Right renal cortex interstitium (tissue), 3 donors: ENCODE measurements at places on chromosomes 3 and 15.

DNA sequence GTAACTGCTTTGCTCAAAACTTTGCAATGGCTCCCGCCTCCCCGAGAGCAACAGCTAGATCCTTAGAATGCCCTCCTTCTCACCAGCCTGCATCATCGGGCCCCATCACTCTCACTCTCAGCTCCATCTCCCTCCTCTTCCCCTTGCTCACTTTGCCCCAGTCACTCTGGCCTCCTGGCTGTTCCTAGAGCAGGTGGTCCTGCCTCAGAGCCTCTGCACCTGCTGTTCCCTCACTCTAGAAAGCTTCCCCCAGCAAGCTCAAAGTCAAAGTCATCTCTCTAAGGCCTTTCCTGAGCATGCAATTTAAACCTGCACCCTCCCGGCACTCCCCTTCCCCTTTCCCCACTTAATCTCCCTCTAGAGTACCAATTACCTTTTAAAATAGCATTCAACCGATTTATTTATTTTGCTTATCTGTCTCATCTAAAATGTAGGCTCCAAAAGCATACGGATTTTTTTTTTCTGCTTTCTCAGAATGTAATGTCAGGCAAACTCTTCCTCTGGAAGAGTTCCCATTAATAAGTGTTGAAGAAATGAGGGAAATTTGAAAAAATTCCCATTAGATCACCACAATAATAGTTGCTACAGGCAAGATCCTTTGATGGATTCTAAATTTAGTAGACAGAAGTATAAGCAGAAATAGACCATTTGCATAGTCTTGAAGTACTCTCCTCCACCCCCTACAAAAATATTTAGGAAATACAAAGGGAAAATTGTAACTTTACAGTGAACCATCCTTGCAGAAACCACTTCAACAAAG lies 15.9 kb upstream of the HES1 start:
- no peak for DNase-seq

DNA sequence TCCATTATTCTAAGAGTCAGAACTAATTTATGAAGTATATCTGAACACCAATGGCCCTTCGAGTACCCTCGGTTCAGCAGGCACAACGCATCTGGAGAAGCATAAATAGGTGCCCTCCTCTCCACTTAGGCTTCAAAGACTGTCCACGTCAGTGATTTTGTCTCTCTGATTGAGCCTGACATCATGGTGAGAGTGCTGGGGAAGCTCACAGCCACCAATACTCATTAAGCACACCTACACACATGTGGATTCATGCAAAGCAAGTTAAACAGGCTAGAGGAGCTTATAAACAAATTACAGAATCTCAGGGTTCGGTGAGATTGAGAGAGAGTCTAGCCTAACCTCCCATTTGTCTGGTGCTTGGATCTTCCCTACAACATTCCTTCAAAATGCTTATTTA lies 3.6 kb downstream of the CLDN1 start:
- DNase-seq = no peak

GRCh38 chr15:35723120-35723847 lies 177.3 kb upstream of the DPH6 start:
- DNase-seq = no peak

DNA sequence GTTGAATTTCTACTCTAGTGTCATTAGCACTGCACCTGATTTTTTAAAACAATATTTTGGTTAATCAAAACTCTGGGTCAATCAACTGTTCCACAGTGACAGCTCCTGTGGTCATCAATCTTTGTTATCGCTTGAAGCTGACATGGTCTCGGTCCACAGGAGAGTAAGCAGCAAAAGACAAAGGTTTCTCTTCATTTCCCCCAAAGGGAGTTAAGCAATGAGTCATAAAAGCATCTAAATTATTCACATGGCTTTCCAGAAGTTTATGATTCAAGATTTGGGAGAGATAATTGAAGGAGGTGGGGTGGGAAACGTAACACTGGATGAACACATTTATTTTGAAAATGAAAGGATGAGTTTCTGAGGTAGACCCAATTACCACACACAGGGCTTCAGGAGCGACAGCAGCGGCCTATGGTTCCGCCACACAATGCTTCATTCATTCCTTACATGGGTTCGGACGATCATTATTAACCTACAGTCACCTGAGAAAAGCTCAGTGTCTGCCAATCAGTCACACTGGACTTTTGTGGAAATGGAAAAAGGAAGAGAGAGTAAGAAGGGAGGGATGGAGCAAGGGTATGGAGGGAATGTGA lies 505.1 kb downstream of the FHIT start:
- no peak for DNase-seq

DNA sequence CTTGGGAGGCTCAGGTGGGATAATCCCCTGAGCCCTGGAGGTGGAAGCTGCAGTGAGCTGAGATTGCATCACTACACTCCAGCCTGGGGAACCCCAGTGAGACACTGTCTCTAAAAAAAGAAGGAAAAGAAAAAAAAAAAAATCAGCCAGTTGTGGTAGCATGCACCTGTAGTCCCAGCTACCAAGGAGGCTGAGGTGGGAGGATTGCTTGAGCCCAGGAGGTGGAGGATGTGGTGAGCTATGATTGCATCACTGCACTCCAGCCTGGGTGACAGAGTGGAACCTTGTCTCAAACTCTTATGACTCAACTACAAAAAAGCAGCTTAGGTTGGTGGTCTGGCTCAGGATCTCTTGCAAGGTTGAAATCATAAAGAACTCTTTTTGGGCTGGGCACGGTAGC lies 19.3 kb upstream of the GPX1 start:
- no peak for DNase-seq

- no peak for DNase-seq
Observed at GRCh38 chr3:130925628-130926027, 31.7 kb downstream of the ATP2C1 start.

GRCh38 chr3:21718161-21718765 lies 32.7 kb downstream of the ZNF385D start:
- no peak for DNase-seq

GRCh38 chr15:62624547-62625378 lies 417.8 kb upstream of the TPM1 start:
- DNase-seq = no peak

DNA sequence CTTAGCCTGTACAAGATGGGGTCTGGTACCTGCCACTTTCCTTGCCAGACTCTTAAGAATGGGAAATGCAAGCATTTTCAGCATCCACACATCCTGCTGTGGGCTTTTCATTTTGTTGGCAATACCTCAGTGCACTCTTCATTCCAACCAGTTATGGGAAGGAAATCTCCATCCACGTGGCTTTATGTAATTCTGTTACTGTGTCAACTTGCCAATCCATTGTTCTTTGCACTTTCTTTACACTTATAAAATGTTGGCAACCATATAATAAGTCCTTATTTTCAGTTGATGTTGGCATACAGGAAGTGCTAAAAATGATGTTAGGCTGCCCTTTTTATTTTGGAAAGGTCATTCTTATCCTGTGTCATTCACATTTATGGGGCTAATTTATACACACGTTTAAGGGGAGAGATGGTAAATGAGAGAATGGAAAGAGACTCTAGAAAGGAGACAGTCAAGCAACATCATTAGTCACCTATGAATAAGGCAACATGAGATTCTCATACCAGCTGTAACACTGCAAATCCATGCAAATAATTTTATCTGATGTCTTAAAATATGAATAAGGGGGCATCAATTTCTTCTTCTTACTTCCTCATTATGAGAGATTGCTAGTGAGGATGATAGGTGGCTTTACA lies 238.7 kb downstream of the CHST2 start:
- no peak for DNase-seq

DNA sequence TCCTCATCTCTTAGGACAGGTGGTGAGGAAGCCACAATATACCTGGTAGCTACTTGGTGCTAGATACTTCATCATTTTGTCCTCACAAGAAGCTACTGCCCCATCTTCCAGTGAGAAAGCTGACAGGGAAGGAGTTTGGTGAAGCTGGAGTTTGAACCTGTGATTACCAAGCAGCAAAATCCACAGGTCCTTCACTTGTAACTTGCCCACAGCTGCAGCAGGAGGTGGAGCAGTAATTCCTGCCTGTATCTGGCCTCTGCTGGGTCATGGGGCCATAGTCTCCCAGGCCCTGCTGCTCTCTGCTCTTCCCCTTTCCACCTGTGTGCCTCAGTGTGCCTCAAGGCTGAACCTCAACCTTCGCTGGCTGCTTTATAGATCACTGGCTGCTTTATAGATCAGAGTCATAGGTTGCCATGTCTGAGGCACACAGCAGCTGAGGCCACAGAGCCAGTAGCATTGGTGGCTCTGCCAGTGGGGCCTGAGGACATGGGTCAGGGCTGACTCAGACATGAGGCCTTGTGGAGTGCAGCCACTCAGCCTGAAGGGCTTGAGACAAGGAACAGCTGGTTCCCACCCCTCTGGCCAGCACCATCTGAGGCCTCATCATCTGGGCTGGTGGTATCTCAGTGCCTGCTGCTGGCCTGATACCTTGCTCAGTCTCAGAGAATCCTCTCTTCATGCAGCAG lies 11.1 kb upstream of the CHRNB4 start:
- DNase-seq = no peak

GRCh38 chr15:101240358-101240757 lies 11.5 kb downstream of the CHSY1 start:
- no peak for DNase-seq

DNA sequence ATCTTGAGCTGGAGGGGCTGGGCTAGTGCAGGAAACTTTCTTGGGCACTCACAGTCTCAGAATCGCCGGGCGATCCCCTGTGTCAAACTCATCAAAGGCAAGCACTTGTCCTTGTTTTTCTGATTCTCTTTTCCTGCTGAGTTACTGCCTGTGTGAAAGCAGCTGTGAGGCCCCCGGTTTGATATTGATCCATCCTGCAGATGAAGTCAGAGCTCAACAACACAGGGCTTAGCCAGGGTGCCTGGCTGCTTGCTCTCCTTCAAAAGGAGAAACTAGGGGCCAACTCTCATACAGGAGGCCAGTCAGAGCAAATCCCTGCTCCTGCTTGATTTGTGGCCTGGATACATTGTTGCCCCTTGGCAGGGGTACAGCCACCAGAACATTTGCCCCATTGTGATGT lies 22.9 kb downstream of the CLSTN2 start:
- DNase-seq = no peak

DNA sequence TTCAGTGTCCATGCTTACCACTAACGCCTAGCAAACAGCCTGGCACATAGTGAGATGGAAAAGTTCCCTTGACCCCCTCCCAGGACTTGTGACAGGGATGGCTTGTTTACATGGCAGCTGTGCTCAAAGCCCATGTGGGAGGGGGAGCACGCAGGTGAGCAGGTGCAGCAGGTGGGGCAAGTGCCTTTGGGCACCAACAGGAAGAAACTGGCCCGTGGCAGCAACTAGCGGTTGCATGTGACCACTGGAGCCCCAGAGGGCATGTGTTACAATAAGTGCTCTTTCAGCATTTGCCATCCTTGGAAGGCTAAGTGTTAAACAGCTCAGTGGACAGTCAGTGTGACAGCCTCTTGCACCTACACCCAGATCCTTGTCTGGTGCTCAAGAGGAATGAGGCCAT lies 734.6 kb downstream of the TUSC7 start:
- no peak for DNase-seq

- no peak for DNase-seq
Observed at GRCh38 chr15:55319537-55320237, 665 bp downstream of the PIGB start.

DNA sequence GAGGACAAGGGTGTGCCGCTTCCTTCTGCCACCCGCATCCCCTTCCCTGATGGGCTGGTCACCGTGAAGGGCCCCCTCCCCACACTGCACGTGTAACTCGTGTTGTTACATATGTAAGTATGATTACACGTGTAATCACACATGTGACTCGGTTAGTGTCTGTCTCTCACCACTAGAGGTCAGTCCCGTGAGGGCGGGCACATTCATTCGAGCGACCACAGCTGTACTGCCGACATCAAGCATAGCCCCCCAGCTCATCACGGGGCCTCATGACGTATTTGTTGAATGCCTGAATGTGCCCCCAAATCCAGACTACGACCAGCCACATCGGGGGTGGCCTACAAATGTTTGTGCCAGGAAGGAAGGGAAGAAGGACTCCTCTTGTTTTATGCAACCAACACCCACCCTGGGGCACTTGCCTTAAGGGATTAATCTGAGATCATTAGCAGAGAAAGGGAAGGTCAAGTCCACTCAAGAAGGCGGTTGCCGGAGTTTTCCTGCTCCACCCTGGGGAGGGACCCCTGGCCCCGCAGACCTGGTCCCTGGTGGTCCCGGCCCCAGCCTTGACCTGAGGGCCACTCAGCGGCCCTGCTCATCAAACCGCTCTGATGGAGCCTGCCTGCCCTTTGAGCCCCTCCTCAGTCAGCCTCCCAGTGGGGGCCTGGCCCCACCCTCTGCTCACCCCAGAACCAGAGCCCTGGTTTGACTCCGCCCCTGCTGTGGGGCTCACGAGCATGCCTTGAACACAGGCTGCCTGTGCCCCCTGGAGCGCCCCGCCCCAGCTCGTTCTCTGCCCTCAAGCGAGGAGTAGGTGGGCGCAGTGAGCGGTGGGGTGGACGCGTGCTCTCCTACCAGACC lies 52.8 kb downstream of the RGMA start:
- no peak for DNase-seq

DNA sequence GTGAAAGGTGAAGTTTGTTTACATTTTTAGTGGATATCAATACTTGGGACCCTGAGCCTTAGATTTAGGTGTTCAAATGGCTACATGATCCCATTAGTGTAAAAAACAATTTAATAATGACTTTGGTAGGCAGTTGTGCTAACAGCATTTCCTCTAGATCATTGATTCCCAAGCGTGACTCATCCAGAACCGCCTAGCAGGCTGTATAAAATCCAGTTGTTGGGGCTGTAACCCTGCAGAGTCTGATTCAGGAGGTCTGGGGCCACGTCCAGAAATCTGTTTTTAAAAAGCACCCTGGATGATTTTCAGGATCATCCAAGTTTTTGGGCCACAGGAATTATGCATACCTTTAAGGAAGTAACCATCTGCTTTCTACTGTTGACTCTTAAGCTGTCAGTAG lies 156.4 kb downstream of the TP63 start:
- DNase-seq = no peak

- no peak for DNase-seq
Observed at GRCh38 chr15:31328969-31329639, 2.5 kb downstream of the KLF13 start.

DNA sequence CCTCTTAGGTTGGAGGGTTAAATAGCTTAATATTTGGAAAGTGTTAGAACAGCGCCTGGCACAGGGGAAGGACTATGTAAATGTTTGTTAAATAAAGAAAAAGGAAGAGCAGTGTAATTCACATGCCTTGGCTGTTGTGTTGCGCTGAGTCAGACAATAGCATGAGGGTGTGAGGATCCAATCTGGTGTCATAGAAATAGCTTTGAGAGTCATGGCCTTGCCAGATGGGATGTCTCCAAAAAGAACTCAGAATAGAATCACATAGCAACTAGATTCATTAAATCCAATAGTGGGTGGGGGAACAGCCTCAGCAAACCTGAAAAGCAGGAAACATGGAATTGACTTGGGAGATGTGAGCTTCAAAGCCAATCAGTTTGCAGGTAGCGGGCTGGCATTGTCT lies 3.9 kb upstream of the RBSN start:
- DNase-seq = no peak

DNA sequence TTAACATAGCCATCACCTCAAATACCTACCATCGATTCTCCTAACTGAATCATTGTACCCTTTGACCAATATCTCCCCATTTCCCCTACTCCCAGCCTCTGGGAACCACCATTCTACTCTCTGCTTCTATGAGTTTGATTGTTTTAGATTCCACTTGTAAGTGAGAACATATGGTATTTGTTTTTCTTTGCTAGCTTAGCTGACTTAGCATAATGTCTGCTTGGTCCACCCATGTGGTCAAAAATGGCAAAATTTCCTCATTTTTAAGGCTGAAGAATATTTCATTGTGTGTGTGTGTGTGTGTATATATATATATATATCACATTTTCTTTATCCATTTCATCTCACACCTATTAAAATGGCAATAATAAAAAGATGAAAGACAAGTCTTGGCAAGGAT lies 469.3 kb downstream of the FHIT start:
- DNase-seq = no peak

- no peak for DNase-seq
Observed at GRCh38 chr3:23493889-23494288, 290.8 kb downstream of the UBE2E2 start.
